Mesenteric fat pad (tissue), 1 donor: ENCODE measurements at places on chromosomes 7 and 10.
A peak's percentile ranks its signal among the peaks of the same experiment; 100 is the strongest.

DNA sequence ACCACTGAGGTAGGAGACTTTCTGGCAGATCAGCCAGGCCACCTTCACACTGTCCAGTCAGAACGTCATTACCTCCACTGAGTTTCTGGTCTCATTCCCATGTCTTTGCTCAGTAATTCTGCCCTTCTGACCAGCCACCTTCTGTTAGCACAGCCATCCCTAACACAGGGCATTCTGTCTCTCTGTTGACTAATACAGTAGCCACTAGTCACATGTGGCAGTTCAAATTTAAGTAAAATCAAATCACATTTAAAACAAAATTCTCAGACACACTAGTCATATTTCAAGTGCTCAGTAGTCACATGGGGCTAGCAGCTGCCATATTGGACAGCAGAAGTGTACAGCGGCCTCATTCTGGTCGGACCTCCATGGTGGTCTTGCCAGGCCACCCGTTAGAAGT, 7.4 kb downstream of the CPSF4 start:
- DNase-seq, result no peak

- no peak for DNase-seq
Observed at GRCh38 chr7:90603346-90603745, 7.2 kb downstream of the CDK14 start.

- DNase-seq, result no peak
Observed at GRCh38 chr7:112584290-112584689, 103.5 kb downstream of the LSMEM1 start.

- no peak for DNase-seq
Observed at GRCh38 chr10:58641095-58641531, 128.4 kb downstream of the BICC1 start.

DNA sequence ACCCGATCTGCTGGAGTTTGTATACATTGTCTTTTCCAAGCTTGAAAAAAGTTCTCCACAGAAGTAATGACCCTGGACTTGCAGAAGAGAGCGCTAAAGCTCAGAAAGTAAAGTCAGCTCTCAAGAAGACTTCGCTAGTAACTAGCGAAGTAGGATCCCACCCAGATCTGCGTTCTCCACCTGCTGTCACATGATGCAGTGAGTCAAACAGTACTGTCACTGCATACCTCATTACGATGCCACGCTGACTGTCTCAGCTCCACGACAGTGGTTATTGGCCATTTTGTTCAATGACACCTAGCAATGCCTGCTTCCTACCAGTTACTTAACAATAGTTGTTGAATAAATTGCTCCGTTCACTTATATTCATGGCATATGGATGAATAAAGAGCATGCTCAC, 29.7 kb upstream of the SEC61G start:
- DNase-seq, result no peak

GRCh38 chr7:27201580-27202017, 1.7 kb upstream of the HOXA13 start:
- no peak for DNase-seq

DNA sequence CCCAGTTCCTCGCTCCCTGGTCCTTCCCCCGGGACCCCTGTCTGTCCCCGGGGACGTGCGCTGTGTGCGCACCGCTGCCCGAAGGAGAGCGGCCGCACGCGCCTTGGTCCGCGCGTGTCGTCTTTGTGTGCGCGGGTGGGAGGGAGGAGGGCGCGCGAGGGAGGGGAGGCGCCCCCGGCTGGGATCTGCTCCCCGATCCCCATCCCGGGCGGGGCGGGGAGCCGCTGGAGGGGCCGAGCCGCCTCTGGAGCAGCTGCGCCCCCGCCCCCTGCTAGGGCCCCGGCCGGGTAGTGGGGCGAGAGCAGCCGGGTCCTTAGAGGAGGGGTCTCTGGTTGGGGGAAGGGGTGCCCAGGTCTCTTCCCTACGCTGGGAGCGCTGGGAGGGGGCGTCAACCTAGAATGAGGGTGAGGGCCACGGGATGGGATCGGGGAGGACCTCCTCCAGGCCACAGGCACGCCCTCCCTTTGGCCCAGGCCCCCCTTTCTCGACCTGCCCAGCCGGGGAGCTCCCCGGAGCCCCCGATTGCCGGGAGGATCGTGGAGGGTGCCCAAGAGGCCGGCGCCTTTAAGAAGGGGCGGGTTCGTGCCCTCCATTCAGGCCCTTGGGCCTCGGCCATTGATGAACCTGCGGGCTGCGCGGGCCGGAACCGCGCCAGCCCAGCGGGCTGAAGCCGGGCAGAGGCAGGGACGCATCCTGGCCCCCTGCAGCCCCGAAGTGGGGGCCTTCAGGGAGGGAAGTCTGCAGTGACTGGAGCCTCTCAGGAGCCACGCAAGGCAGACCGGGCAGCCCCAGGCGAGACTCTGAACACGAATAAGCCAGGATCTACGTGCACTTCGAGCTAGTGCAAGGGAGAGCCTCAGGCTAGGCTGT, 678 bp downstream of the SH2B2 start:
- DNase-seq, result no peak

GRCh38 chr7:71710442-71710841, 578.5 kb downstream of the GALNT17 start:
- DNase-seq, result no peak

DNA sequence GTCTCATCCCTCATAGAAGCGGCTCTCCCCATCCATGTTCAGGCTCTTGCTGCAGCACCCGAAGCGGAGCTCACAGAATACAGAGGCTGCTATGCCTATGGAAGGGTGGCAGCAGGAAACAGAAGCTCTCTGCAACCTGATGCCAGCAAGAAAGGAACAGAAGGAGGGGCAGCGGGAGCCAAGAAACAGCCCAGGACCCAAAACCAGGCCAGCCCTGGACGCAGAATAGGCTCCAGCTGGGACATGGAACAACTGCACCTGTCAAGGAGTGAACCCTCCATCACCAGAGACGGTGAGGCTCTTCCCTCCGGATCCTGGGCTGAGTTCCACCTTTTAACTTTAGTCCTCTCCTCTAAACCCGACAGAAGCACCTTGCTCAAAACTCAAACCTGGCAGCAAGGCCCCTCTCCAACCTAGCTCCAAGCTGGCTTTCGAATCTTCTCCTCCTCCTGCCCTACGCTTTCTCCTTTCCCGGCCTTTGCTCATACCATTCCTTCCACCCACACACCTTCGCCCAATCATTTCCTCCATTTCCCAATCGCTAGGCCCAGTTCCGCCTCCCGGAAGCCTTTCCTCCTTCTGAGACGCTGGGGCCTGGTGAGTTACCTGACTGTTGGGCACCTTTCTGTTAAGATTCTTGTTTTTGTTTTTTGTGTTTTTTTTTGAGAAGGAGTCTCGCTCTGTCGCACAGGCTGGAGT, 122.8 kb upstream of the ZNF92 start:
- DNase-seq, result peak; percentile 68

GRCh38 chr10:52729271-52730104, 43.1 kb downstream of the MBL2 start:
- DNase-seq, result no peak

DNA sequence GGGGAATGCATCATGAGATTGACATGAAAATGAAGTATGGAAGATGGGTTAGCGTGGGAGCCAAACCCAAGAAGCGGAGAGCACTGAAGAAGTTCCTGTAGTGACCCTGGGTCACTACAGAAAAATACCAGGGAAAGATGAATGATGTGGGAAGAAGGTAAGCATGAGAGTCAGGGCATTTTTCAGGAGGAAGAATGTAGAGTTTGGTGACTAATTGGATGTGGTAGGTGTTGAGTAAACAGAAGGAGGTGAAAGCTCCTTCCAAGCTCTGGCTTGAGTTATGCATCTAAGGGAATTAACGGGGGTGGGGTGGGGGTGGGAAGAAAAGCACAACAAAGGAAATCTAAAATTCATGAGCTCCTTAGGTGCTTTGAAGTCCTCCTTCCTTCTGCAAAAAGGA, 238.1 kb upstream of the AOAH start:
- DNase-seq, result no peak

DNA sequence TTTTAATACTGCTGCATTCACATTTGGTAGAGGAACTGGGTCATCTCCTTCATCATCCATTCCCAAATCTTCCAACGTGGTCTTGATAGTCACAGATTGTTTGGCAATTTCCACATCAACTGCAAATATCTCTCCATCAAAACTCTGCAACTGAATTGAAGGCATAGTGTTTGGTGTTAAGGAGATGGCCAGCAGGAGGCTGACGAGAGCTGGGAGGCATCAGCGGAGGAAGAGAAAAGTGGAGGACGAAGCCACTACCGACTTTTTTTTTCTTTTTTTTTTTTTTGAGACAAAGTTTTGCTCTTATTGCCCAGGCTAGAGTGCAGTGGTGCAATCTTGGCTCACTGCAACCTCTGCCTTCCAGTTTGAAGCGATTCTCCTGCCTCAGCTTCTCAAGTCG, 205.0 kb upstream of the KCTD7 start:
- no peak for DNase-seq

- DNase-seq, result peak; percentile 68
Observed at GRCh38 chr10:130806426-130806825, 505.1 kb downstream of the TCERG1L start.

DNA sequence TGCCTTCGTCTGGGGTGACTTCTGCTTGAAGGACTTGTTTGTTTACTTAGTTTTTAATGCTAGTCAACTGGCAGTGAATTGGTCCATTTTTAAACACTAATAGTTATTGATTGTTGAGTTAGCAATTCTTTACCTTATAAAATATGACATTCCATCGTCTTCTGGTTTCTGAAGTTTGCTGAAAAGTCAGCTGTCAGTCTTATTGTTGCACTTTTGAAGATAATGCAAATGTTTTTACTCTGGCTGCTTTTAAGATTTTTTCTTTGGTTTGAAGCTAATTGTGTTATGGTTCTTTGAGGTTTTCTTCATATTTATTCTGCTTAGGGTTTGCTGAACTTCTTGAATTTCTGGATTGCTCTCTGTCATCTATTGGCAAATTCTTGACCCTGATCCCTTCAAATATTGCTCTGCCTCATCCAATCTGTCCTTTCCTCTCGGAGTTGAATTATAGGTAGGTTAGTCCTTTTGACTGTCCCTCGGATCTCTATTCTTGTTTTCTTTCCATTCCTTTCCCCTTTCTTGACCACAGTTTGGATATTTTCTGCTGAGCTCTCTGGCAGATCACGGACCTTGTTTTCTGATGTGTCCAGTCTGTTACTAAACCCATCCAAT, 24.2 kb downstream of the MGMT start:
- DNase-seq, result no peak

DNA sequence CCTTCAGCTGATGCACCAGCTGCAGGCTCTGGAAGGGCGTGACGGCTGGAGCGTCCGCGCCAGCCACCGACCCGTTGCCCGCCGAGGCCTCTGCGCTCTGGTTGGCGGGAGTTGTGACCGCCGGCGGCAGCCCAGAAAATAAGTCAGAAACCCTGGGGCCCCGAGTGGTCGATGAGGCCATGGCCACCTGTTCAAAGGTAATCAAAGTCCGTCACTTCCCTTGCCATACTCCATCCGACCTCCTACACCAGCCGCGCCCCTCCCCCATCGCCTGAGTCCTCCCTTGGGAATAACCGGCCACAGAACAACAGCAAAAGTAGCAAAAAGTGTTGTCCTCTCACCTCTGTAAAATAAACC, 406 bp downstream of the PRLHR start:
- no peak for DNase-seq

- peak; percentile 93 for DNase-seq
Observed at GRCh38 chr10:92689663-92690210, at the start of gene HHEX. TSS of gene HHEX (plus strand) at chr10:92689955. CDS start at chr10:92689987, 32 bp downstream.

DNA sequence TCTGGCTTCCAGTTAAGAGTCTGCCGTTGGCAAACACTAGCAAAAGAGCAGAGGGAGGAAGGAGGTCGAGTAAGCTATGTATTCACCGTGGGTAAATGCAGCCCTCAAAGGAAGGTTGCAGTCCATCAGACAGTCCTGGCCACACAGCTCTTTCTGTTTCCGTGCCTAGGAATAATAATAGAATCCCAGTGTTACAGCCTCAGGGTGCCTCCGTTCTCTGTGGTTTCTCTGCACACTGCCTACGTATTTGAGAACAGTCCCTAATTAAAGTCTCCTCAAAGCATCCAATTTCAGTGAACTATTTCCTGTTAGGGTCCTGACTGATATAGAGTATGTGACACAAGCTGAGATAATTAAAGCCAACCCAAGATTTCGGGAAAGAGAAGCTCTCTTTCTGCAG, 176.7 kb downstream of the GPAM start:
- DNase-seq, result no peak

DNA sequence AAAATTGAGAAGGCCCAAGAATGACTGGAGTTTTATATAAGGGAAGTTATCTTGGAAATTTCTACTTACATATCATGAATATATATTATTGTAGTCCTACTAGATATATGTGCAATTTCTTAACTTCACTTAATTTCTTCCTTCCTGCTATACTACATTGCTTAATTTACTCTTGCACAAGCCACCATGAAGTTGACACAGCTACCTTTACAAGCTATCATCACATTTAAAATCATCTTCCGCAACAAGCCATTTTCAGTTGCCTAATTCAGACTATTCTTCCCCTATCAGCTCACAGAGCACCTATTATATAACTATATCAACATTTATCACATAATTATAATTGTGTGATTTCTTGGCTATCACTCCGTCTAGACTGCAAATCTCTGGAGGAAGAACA, 418.4 kb downstream of the PARD3 start:
- no peak for DNase-seq
